Stimulated activated CD4-positive, alpha-beta T cell treated with anti-CD3 and anti-CD28 coated beads, Interleukin-1b, Interleukin-23, amount 100 ng/mL, for 1 hour (primary cell): ENCODE measurements at places on chromosomes 2 and 18.

GRCh38 chr18:73235491-73235890 lies 367.7 kb upstream of the NETO1 start:
- DNase-seq, result no peak

GRCh38 chr2:195044801-195045200 lies 612.2 kb upstream of the SLC39A10 start:
- no peak for DNase-seq

- DNase-seq, result no peak
These were observed 183.3 kb upstream of the FBXO11 start for GRCh38 chr2:48089644-48090043.

- no peak for DNase-seq
These were observed 255.5 kb downstream of the RNF152 start for GRCh38 chr18:61637319-61637718.

- DNase-seq, result no peak
These were observed 65.9 kb upstream of the CAVIN2 start for GRCh38 chr2:191912764-191913163.

DNA sequence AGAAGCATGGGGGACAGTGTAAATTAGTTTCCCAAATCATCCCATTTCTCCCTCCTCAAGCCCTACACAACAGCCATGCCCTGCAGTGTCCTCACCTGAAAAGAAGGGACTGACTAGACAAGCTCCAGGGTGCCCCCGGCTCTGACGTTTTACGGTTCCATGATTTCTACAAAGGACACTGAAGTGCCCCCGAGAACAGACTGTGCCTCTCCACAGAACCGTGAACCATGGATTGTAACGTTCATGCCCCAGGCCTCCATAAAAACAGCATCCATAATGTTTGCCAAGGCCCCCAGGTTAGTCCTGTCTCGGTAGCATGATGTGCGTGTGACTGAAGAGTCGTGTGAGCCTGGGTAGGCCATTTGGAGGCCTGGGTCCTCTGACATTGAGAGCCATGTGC lies 7.0 kb upstream of the ACOXL start:
- DNase-seq, result no peak
